ENCODE measurements at places on chromosomes 1 and 21. TPM values are rescaled to one million over a fixed set of nuclear protein-coding genes. Genes with fewer than 3 reads are reported as not detected.

The TRNAU1AP gene
- total RNA-seq: 22.6 TPM

The AMY1C gene
- total RNA-seq: not detected

The BEND5 gene
- not detected for total RNA-seq

The CHI3L1 gene
- 0.24 TPM for total RNA-seq

The PRR9 gene
- total RNA-seq: 0.10 TPM

The BMP8A gene
- 0.09 TPM for total RNA-seq

The VCAM1 gene
- not detected for total RNA-seq

The MCOLN3 gene
- 2.8 TPM for total RNA-seq

The INAVA gene
- total RNA-seq: 37.8 TPM

The HPCAL4 gene
- total RNA-seq: 0.25 TPM

The SH3D21 gene
- 1.9 TPM for total RNA-seq

The GSTM4 gene
- total RNA-seq: 8.3 TPM

The GPR25 gene
- not detected for total RNA-seq

The ALX3 gene
- not detected for total RNA-seq

The U2AF1 gene
- 46.2 TPM for total RNA-seq

The ZNF691 gene
- 8.2 TPM for total RNA-seq

The MIA3 gene
- total RNA-seq: 17.2 TPM

The GSTM3 gene
- 21.6 TPM for total RNA-seq
